Fibroblast of the conjunctiva (primary cell): ENCODE measurements at places on chromosomes 7 and 10.

DNA sequence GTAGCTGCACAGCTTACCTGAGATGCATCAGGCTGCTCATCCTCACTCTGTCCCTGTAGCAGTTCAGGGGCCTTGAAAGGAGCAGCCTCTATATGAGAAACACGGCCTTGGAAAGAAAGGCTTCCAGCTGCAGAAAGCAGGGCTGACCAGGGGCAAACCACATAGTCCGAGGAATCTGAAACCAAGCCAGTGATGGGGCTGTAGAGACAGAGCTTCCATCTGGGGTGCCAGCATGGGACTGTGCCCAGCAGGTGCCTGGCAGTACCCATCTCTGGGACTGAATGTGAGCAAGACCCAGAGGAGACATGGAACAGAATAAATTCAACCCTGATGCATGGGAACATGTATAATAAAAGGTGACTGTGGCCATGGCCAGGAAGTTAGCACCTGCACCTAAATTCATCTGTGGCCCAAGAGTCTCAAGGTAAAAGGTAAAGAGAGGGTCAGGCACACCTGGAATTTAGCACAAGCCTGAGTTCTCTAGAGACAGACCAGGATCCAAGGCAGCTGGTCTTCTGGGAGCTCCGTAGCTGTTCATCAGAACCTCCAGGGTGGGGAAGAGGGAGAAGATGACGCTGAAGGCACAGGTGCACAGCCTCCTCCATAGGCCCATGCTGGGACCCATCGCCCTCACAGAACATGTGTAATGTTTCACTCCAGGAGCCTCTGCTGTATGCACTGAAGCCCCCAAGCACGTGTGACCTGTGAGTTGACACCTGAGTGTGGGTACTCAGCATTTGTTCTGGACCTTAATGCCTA is 25.3 kb downstream of the FRMPD2 start:
- DNase-seq, result no peak

DNA sequence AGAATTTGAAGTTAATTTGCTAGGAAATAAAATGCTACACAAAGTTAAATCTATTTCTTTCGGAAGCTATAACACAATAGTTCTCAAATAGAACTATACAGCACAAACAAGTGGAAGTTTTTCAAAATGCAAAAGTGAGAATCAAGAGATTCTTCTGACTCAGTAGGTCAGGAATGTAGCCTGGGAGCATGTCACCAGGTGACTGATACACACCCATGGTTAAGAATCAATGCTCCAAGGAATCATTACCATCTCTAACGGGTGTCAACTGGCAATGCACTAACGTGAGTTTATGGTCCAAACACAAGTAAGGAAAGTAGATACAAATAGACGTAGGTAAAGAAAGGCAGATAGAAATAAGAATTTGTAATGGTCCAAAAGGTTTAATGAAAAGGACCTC is 170.5 kb downstream of the SRPK2 start:
- no peak for DNase-seq

DNA sequence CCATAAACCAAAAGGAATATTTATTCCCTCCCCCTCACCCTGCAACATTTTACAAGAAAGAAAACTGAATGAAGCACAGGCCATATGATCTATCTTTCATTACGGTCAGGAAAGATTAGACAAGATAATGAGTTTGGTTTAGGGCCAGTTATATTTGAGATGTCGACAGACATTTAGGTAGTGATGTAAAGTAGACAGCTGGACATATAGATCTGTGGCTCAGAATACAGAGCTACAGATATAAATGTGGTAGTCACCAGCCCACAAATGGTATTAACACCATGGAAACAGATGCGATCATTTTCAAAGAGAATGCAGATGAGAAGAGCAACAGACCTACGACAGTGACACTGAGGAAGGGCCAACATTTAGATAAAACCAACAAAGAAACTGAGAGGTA is 142.5 kb downstream of the SRPK2 start:
- DNase-seq, result no peak

DNA sequence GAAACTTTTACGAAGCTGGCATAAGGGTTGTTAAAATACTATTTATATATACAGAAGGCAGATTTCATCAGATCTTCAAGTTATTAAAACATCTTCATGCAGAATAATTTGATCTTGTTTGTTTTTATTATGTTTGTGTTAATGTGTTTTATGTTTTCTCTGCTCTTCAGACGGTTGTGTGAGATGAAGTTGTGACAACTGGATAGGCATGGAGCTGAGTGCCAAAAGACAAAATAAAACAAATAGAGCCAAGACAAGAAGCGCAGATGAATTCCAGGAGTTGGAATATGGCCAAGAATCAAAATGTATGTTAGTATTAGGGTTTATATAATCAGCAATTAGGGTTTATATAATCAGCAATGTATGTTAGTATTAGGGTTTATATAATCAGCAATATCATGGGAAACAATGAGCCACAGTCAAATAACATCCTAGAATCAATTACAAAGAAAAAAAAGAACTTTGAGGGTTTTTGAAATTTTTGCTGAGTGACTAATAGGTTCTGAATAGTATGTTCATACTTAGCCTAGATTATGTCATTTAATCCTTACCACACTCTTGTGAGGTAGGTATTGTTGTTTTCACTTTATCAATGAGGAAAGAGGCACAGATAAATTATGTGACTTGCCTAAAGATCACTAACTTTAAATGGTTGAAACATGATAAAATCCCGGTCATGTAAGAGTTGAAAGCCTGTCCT is 488.0 kb upstream of the STEAP1 start:
- no peak for DNase-seq

GRCh38 chr7:19853261-19853832 is 79.9 kb upstream of the TMEM196 start:
- DNase-seq, result no peak

- DNase-seq, result peak; percentile 65
These were observed 118.5 kb downstream of the VTI1A start for GRCh38 chr10:112565434-112566053.

DNA sequence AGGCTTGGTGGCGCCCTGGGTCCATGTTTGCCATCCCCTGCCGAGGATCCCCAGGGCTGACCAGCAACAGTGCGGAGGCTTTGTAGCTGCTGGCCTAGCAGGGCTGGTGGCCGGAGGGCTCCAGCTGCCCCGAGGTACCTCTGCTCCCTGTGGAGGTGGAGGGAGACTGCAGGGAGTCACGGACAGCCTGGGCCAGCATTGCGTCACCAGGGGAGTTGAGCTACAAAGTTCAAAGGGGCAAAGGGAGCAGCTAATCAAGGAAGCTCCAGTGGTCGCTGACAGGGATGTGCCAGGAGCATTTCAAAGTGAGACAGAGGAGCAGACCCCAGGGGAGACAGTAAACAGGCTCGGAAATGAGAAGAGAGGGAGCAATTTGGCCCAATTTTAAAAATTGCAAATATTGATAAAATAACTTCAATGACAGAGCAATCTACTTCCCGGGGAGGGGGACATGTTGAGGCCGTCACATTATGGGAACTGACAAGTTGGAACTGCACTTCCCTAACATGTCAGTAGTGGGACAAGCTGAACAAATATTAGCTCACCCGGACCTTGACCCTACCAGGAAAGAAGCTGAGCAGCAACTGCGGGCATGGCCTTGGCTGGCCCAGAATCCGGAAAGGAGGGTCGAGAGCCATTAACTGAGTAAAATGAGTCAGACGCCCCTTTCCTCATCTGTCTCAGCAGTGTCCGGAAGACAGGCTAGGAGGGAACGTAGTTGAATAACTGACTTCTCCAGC is 39.4 kb downstream of the BTBD16 start:
- no peak for DNase-seq

GRCh38 chr7:117230276-117231046 is 92.4 kb downstream of the WNT2 start:
- DNase-seq, result peak; percentile 17

- DNase-seq, result no peak
These were observed 151.4 kb upstream of the FERD3L start for GRCh38 chr7:19296617-19297016.

DNA sequence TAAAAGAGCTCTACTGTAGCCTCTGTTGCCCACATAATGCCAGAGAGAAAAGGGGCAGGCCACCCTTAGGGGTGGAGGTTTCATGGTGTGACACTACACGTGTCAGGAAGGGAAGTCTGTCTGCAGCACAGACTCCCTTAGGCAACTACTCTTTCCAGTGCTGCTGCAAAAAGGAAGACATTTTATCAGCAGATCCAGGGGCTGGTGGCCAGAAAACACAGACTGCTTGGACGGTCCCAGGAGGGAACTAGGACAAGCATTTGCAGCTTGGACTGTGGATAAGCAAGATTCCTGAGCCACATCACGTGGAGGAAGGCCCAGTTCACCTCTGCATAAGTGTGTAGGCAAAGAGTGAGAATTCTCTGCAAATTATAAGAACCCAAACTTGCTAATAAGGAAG is 220.8 kb downstream of the FANK1 start:
- DNase-seq, result no peak

- DNase-seq, result no peak
These were observed 322.8 kb upstream of the GRM3 start for GRCh38 chr7:86320889-86321288.

DNA sequence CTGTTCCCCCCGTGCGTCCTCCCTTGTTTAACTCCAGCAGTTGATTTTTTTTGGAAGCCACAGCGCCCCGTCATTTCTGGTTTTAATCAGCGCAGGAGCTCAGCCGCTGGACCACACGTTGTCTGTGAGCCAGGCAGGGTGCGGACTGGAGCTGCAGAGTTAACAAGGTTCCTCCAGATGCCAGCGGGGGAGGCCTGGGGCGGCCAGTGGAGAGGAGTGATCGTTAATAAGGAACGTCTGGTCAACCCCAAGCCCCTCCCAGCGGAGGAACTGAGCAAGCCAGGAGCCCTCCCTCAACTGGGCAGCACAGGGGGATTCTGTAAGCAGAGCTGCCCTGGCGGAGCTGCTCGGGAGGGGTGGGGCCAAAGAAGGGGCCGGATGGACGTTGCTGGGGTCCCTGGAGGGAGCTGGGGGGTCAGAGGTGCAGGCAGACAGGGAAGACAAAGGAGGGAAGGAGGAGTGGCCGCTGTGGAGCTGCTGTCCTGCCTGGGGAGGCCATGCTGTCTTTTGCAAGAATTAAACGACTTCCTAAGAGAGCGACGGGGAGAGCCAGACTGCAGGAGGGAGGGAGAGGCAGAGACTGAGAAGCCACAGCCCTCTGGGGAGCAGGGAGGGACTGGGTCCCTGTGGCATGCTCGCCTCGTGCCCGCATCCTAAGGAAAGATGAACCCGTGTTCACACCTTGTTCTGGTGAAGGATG is 537.1 kb upstream of the FOXK1 start:
- peak; percentile 76 for DNase-seq

- DNase-seq, result no peak
These were observed 205.2 kb downstream of the GLRX3 start for GRCh38 chr10:130341356-130341755.

- DNase-seq, result no peak
These were observed 84.4 kb downstream of the EBF3 start for GRCh38 chr10:129879655-129880054.

DNA sequence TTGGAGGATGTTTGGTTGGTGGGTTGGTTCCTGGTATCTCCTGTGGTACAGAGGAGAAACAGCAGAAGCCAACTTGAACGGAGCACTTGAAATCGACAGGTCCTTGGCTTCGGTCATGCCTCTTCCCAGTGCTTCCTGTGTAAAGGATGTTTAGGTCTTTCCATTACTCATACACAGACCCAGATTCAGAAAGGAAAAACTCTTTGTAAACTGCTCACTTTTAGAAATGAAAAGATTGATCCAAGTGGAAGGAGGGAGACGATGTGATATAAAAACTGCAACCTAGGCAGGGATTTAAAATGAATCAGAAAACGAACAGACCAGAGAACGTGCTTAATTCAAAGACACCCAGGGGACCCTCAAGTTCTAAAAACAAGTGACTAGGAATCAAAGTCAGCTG is 338.4 kb downstream of the GALNT17 start:
- no peak for DNase-seq

GRCh38 chr10:422241-422640 is 267.2 kb downstream of the DIP2C start:
- no peak for DNase-seq

DNA sequence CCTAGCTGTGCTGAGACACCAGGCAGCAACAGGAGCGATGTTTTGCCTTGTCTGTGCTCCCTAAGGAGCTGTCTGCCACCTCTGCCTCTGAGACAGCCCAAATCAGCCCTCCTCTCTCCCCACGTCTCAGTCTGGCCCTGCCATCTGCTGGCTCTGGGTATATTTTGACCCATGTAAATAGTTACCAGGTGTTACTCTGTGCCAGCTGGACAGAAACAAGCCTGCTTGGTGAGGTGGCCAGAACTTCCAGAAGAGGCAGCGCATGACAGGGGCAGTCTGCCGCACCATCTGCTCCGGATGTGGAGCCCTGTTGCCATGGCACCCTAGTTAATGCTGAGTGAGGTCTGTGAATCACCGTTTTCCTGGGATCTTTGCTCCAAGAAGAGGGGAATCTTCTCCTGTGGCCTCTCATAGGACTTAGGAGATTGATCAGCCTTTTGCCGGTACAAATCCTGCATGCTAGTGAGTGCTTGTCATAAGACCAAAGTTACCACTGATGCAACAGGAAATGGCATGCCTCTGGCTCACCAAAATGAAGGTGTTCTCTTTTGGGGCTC is 31.8 kb downstream of the GSTO2 start:
- DNase-seq, result peak; percentile 87

DNA sequence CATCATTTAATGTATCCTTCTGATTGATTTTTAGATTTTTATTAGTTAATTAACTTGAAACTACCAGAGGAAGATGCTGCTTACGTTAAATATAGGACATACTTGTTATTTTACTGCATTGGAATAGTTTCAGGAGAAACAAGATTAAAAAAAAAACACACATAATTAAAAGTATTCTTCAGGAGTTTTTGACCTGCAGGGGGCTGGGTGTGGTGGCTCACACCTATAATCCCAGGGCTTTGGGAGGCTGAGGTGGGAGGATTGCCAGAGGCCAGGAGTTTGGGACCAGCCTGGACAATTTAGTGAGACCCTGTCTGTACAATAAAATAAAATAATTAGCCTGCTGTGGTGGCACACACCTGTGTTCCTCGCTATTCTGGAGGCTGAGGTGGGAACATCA is 10.7 kb downstream of the CBLL1 start:
- DNase-seq, result no peak

DNA sequence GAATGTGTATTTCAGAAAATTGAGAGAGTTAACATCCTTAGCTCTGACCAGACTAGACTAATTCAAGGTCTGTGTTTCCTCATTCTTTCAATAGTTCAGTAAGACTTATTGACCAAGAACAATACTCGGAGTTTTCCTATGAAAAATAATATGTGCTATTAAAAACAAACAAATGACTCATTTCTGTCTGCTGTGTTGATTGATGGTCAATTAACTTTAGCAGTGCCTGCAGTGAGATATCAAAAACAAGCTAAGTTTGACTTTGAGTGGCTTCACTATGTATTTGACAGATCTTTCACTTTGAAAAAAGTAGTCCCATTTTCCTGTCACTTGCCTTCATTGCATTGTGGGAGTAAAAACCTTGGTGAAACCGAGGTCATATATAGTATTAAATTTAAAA is 91.0 kb downstream of the GNAT3 start:
- no peak for DNase-seq
